ENCODE measurements at places on chromosomes 4 and X.
A peak's percentile ranks its signal among the peaks of the same experiment; 100 is the strongest.

- DNase-seq: no peak
Measured at GRCh38 chr4:71300964-71301363, 37.9 kb upstream of the SLC4A4 start.

DNA sequence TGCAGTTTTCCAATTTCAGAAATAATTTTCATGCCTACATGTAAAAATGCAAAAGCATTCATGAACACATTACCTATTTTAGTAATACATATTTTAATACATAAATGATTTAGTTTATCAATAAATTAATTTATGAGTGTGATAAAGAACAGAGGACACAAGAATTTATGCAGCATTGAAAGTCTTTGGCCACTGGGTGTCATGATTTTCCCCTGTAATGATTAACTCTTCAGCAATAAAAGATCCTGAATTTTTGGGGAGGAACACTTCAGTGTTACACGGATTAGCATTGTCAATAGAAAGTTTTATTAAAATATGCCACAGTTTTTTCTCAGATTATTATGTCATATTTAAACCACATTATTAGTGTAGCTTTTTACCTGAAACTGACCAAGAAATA lies 8.6 kb upstream of the VCX2 start:
- DNase-seq: no peak

DNA sequence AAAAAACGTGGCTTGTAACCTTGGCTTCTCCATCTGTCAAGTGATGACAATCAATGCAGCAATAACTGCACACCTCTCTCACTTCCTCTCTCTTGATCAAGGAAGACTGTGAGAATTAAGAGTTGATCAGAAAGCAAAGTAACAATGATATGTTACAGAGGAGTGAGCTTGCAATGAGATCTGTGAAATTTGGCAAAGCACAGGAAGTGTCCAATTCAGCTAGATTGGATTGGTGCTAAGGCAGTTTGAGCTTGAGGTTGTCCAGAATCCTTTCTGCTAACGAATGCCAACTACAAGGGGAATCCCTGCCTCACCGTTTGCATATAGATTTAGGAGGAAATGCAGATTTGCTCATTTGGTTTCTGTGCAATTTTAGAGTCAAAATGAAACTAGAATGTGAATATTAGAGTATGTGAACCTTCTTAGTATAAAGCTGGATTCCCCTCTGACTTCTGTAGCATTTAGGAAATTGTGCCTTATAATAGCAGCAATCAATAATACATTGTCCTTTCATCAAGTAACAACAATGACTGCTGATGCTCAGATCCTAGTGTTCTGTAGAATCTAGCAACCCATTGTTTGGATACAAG lies 346.4 kb downstream of the PTTG2 start:
- no peak for DNase-seq

- no peak for DNase-seq
Measured at GRCh38 chrX:3521396-3521795, 174.9 kb upstream of the MXRA5 start.

GRCh38 chr4:124940387-124940786 lies 227.9 kb upstream of the ANKRD50 start:
- DNase-seq: peak; percentile 69

GRCh38 chr4:3013839-3014350 lies 50.5 kb downstream of the GRK4 start:
- no peak for DNase-seq

DNA sequence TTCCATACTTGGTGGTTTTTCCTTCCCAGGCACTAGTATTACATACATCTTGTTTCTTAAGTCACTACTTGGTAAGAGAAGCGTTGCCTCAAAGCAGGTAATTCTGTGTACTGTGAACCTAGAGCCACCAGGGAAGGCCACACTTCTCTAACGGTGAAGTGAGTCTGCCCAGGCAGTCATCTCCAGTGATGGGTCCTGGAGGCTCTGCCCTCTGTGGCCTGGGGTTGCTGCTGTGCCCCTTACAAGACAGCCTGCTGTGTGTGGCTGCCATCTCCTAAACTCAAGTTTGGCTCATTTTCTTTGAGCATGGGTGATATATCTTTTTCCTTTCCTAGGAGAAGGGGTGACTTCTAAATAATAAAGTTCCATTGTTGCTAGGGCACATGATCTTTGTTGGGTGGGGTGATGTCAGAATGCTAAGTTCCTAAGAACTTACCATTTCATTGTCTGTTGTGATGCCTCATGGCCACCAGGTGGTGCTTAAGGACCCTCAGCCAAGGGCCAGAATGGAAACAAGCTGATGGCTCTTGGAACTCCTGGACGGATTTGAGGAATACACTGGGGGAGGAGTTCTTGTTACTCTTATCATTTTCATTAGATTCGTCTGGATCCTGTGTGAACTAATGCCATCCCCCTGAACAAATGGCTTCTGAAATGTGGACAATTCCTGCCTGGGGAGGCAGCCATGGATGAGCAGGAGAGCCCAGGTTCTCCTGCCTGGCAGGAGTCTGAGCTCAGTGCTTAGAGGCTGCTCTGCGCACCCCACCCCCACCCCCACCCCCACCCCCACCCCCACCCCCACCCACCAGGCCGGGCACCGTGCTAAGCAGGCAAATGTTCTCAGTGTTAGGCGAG lies 41.1 kb upstream of the WDR1 start:
- no peak for DNase-seq

DNA sequence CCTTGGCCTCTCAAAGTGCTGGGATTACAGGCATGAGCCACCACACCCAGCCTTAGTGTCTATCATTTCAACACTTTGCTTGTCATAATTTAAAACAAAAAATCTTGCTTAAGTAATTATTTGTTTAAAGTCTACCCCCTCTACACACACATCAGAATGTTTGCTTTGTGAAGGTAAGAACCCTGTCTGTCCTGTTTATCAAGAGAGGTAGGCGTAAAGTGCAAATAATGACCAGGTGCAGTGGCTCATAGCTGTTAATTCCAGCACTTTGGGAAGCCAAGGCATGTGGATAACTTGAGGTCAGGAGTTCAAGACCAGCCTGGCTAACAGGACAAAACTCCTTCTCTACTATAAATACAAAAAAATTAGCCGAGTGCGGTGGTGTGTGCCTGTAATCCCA lies 326.7 kb upstream of the CLNK start:
- DNase-seq: peak; percentile 5

- no peak for DNase-seq
Measured at GRCh38 chr4:25842229-25842845, 20.5 kb downstream of the SEL1L3 start.

DNA sequence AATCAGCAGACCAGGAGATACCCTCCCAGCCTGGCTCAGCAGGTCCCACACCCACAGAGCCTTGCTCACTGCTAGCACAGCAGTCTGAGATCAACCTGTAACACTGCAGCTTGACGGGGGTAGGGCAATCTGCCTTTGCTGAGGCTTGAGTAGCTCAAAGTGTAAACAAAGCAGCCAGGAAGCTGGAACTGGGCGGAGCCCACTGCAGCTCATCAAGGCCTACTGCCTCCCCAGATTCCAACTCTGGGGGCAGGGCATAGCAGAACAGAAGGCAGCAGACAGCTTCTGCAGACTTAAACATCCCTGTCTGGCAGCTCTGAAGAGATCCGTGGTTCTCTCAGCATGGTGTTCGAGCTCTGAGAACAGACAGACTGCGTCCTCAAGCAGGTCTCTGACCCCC lies 15.1 kb upstream of the GABRA2 start:
- no peak for DNase-seq

GRCh38 chr4:95547715-95548471 lies 880 bp downstream of the UNC5C start:
- no peak for DNase-seq

GRCh38 chr4:47367761-47368160 lies 95.7 kb downstream of the COMMD8 start:
- DNase-seq: no peak

- DNase-seq: no peak
Measured at GRCh38 chr4:168879188-168879587, 130.9 kb downstream of the CBR4 start.

GRCh38 chr4:67256388-67257043 lies 288.8 kb downstream of the CENPC start:
- no peak for DNase-seq

DNA sequence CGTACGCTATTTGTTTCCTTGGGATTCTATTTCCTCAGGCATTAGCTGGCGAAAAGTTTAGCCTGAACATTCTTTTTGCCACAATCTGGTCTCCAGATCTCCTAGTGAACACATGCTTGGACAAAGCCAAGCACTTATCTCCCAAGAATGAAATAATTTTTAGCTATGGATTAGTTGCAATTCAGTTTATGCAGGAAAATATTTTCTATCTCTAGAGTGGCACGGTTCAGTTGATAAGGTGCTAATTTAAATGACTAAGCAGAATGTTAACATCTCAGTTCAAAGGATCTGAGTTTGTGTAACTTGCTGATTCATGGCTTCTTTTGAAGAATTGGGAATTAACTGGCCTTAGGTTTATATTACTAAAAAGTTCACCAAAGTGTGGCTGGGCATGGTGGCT lies 58.1 kb upstream of the JADE1 start:
- no peak for DNase-seq

DNA sequence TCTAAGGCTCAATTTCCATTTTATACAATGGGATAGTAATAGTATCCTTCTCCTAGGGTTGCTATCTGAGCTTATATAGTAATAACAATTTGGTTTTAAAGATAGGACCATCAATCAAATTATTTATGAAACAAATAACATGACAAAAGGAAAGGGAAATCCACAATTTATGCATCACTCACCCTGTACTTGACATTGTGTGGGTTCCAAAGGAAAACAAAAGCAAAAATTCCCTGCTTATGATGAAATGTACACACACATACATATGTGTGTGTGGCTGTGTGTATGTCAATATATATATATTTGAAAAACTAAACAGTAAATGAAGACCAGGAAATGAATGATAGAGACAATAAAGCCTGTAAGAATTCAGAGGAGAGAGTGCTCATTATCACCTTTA lies 2.9 kb upstream of the TNIP3 start:
- no peak for DNase-seq

DNA sequence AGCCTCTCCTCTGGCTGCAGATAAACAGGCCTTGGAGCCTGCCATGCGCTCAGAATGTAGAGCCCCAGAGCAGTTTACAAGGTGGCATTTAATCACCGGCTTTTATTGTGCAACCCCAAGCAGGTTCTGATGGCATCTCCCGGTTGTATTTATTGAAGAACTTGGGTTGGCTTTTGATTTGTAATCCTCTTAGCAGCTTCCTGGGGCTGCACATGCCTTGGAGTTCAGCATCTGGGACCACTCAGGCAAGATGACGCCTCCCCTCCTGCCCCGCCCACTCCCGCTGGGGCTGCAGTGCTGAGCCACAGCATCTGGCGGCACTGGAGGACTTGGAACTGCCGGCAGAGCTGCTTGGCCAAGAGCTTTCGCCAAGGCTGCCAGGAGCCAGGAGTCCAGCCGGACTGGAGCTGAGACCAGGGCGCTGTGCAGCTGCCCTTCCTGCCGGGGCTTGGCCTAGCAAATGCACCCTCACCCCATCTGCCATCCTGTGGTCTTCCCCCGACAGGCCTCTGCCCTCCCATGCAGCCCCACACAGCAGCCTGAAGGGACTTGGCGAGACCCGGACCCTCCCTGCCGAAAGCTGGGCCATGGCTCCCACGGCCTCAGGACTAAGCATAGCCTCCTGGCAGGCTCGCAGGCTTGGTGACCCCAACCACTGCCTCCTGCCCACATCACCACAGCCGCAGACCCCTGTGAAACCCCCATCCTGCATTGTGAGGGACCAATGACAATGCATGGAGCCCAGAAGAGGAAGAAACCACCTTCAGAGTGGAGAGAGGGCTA lies 5.4 kb downstream of the HTRA3 start:
- no peak for DNase-seq

- DNase-seq: no peak
Measured at GRCh38 chr4:119135721-119136121, at the start of gene MYOZ2. Gene MYOZ2, plus strand, starts transcription at chr4:119135832. Its CDS starts 694 bp downstream, at chr4:119136526.

Data from epithelial cell of prostate (primary cell).